ENCODE measurements at places on chromosomes 16 and 17.

DNA sequence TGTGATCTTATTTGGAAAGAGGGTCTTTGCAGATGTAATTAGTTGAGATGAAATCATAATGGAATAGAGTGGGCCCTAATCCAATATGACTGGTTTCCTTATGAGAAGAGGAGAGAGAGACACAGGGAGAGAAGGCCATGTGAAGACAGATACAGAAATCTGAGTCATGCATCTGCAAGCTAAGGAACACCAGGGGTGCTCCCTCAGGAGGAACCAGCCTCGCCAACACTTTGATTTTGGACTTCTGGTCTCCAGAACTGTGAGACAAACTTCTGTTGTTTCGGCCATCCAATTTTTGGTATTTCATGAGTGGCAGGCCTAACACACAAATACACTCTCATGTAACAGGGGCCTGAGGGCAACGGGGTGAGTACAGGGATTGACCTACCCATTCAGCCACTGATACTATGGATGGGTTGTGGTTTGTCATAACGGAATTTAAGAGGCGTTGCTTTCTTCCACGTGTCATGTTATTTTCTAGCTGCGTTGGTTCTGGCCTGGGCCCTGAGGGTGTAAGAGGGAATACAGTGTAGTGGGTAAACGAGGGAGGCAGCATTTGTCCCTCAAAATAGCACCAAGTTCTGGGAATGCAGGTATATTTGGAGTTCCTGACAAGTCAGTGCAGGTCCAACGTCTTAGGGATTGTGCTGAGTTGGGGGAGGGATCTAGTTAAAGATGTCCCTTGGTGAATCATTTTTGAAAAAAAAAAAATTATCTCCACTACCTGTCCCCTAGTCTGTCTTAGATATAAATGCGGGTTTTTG is 17.7 kb downstream of the PLCG2 start:
- no peak for DNase-seq

DNA sequence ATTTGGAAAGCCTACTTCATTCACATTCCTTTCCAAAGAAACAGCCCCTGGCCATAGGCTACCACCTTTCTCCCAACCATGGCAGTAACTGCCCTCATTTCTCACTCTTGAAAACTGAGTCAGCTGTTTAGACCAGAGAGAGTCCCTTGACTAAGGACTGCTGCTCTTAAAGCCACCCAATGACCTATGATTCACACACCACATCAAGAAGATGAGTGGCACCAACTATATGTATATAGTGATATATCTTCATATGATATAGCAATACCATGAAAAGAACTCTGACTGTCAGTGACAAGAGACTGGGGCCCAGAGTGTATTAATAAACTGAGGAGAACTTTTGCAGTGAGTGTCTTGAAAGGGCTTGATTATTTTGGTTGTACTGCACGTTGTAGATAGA is 404.5 kb upstream of the ASIC2 start:
- DNase-seq = no peak

GRCh38 chr16:54062361-54063278 is 224.0 kb downstream of the IRX3 start:
- DNase-seq = no peak

DNA sequence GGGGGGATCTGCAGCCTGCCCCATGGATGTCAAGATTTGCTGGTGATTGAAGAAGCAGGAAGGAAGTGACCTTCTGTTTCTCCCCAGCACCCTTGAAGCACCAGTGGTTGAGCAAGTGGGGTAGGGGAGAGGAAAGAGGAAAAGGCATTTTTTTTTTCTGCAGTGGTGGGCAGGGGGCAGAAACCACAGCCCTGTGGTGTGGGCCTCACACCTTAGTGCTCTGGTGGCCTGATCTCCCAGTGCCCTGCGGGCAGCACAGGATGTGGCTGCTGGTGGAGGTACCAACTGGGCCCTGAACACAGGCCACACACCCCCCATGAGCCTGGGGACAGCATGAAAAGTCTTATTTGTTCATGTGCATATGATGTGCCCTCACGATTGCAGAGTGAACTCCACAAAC is 7.1 kb downstream of the ITGAD start:
- DNase-seq = no peak

- DNase-seq = no peak
Observed at GRCh38 chr17:63096426-63096825, 130.4 kb downstream of the TANC2 start.

DNA sequence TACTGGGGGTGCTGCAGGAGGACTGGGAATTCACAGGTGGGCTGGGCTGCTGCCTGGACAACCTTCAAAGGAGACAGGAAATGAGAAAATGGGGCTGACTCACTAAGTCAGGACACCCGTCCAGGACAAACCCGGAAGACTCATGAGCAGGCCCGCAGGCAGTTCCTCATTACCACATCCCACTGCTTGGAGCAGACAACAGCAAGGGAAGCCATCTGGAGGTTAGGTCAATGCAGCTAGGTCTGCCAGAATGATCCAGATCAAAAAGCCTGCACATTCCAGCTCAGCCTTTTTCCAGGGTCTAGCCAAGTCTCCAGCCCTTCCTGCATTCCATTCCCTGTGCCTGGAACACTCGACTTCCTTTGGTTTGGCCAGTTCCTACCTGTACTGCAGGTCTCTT is 536.5 kb upstream of the CDH11 start:
- peak; percentile 83 for DNase-seq

DNA sequence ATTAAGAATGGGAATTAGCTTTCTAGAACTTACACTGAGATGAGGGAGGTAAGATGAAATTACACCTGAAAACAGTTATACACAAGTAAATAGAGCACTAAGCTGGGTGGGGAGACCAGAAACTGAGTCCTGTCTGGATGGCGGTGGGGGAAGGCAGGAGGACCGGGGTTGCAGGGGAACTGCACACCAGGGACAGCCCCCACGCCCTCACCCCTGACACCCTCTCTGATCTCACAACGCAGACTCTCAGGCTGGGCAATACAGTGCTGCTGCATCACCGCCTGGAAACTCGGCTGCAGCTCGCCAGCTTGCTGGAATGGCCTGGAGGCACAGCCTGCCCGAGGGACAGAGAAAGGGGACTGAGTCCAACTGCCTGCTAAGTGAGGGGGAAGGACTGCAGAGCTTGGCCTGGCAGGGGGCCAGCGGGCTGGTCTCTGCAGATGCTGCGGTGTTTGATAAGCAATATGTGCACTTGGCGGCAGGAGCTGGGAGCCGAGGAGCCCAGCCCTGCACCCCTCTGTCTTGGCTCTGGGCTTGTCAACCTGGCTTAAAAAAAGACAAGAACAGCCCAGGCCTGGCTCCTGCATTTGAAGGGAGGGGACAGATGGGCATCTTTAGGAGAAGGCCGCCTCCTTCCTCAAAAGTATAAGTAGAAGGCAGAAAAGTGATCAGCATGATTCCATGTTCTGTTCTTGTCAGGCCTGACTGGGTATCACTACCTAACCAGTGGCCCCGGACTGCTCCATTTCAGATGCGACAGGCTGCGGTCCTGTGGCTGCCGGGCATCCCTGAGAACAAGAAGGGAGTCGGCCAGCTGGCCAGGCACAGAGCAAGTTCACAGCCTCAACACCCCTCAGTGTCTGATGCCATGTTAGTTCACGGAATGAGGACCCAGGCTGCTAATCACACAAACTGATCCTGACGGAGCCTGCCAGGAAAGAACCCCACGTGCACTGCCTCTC is 30.2 kb downstream of the SPHK1 start:
- DNase-seq = no peak

- no peak for DNase-seq
Observed at GRCh38 chr16:85687651-85688471, 893 bp downstream of the GINS2 start.

- no peak for DNase-seq
Observed at GRCh38 chr17:73203788-73204479, 11.1 kb downstream of the COG1 start.

GRCh38 chr17:45393411-45393810 is 39.3 kb downstream of the ARHGAP27 start:
- no peak for DNase-seq

GRCh38 chr17:20967776-20968175 is 75.0 kb downstream of the USP22 start:
- no peak for DNase-seq

DNA sequence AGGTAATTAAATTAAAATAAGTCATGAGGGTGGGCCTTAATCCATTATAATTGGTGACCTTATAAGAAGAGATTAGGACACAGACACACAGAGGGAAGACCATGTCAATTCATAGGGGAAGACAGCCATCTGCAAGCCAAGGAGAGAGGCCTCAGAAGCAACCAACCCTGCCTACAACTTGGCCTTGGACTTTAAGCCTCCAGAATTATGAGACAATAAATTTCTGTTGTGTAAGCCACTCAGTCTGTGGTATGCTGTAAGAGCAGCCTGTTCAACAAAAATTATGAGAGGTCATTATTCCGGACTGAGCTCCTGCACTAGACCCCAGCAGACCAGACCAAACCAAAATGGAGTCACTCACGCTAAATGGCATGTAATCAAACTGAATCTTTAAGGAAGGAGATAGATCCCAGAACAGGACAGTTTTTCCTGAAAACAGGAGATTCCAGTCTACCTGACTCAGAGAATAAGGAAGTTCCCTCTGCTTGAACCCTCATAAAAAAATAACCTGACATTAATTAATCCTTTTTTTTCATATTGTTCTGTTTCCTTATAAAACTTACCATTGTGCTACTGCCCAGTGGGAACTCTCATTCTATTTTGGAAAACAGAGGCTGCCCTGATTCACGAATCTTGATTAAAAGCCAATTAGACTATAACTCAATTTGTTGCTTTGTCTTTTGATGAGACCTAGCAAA is 74.3 kb downstream of the DNAH3 start:
- DNase-seq = peak; percentile 13

GRCh38 chr16:49348408-49349176 is 25.0 kb upstream of the C16orf78 start:
- no peak for DNase-seq

DNA sequence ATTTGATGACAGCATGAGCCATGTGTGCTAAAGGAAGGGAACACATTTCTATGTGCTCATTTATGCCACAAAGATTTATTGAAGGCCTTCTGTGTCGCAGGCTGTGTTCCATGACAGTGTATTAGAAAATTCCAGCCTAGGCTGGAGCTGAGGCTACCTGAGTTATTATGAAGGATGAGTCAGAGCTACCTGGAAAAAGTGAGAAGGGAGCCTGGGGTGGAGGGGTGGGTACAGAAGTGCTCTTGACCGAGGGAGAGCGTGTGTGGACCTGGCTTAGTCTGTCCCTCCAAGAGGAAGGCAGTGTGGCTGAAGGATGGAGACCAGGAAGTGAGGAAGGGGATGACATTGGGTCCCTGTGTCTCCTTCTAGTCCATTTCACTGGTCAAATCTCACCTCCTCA is 98.3 kb downstream of the N4BP1 start:
- peak; percentile 22 for DNase-seq

- no peak for DNase-seq
Observed at GRCh38 chr16:82081264-82081663, 46.2 kb downstream of the HSD17B2 start.

GRCh38 chr16:83967838-83968305 is at the start of gene NECAB2:
Gene NECAB2, plus strand, starts transcription at chr16:83968244. Its CDS starts 405 bp downstream, at chr16:83968649.
- peak; percentile 27 for DNase-seq

DNA sequence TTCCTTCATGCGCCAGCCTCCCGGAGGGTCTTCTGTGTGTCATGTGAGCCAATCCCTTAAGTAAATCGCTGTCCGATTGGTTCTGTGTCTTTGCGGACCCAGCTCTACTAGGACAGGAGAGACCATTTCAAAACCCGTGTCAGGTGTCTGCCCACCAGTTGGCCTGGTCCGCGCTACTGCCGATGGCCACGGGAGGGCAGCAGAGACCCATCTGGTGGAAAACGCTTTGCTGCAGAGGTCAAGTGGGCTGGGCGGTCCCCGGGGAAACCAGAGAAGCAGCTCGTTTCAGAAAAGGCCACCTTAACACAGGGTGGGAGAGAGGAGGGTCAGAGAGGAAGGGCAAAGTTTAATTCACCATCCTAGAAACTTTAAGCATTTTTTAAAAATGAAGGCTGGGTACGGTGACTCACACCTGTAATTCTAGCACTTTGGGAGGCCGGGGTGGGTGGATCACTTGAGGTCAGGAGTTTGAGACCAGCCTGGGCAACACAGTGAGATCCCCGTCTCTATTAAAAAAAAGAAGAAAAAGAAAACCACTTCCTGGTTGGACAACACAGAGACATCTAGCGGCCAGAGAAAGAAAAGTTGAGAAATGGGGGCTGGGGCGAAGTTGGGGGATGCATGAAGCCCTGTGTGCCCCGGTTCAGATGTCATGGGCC is 2.8 kb upstream of the CIBAR2 start:
- peak; percentile 78 for DNase-seq

DNA sequence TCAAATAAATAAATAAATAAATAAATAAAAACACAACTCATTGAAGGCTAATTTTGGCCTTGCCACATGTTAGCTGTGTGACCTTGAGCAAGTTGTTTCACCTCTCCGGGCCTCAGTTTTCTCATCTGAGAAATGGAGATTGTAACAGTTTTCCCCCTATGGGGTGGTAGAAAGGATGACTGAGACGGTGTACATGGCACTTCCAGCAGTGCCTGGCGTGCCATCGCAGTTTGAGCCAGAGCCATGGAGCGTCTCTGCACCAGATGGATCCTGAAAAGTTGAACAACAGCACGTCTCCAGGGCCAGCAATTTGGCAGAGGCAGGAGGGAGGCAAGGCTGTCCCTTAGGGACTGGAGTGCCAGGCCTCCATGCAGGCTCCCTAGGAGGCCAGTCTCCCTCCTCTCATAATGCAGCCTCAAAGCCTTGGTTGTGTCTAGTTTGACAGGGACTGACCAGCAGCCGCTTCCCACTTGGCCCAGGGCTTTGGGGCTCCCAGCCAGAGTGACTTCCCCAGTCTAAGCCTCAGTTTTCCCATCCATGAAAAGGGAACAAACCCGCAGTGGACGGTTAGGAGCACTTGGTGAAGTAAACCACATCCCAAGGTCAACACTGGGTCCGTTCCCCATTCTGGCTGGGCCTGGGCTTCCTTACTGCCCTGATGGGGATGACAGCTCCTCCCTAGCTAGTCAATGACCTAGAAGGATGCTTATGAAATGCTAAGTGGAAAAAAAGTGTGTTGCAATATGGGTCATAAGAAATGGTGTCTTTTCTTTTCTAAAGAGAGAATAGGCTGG is 19.3 kb downstream of the SOCS1 start:
- DNase-seq = no peak

Data from kidney tubule cell (primary cell).